ENCODE measurements at places on chromosomes 5 and 9. TPM values are rescaled to one million over a fixed set of nuclear protein-coding genes. Genes with fewer than 3 reads are reported as not detected.

- DNase-seq: no peak
Measured at GRCh38 chr5:51397996-51398395, 14.7 kb downstream of the ISL1 start.

DNA sequence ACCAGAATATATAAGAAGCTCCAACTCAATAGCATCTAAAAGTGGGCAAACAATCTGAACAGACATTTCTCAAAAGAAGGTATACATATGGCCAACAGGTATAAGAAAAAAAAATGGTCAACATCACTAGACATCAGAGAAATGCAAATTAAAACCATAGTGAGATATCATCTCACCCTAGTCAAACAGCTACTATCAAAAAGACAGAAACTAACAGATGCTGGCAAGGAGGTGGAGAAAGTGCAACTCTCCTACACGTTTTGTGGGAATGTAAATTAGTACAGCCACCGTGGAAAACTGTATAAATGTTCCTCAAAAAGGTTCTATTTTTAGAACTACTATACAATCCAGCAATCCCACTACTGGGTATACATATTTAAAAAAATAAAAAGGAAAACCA is 199.9 kb upstream of the SMC2 start:
- no peak for DNase-seq

DNA sequence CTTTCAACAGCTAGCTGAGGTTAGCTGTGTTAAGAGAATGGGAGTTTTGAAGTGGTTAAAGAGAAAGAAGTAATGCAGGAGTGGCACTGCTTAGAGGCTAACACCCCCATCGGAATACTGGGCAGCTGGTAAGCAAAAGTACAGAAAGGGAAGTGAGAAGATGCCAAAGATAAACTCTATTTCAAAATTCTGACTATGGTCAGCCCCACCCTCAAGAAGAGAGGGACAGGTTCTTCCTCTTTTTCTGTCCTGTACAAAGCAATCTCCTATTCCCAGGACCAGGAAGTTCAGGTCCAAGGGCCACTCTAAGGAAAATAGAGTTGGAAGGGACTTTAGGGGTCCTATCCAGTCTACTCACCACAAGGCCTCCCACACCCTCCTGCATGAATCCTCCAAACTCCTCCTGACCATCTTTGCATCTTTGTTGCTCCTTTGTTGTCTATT is 45.9 kb upstream of the JAK2 start:
- no peak for DNase-seq

GPX8 gene
- total RNA-seq: not detected

DNA sequence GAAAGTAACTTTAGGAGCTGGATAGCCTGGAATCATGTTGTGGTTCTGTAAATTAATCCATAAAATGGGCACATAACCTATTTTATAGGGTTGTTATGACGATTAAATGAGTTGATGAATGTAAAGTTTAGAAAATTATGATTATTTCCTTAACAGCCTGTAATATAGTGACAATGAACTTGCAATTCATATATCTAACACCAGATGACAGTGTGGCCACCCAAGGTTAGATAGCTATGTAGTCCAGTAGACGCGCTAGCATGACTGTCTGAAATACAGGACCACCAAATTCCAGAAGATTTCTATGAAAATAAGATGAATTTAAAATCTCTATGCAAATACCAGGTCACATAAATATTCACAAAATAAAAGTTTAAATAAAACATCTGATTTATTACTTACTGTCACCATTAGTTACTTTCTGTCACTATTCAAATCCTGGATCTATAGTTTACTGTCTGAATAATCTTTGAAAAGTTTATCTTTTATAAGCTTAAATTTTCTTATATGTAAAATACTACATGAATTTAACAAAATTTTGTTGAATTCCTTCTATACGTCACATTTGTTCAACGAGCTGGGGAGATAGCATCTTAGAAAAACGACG is 26.1 kb upstream of the MACIR start:
- DNase-seq: peak; percentile 20

TMEM174 gene
- not detected for total RNA-seq

- DNase-seq: no peak
Measured at GRCh38 chr5:173964506-173964905, 24.5 kb upstream of the C5orf47 start.

DNA sequence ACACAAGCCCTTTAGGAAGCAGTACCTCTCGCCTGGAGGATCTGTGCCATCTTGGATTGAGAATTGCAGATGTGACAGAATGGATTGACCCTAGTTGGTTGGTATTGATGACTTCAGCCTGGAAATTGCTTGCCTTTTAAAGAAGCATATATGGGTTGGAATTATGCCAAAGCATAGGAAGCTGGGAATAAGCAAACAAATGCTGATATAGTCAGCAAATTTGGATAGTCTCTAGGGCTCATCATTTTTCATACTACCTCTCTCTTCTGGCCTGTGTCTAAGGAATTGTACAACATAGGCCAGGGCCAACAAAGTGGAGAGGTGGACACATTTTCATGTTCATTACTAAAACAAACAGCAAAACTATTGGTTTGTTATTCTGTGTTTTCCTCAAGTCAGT is 13.2 kb downstream of the TRIM32 start:
- no peak for DNase-seq

GRCh38 chr5:33167541-33167940 is 273.2 kb upstream of the TARS1 start:
- no peak for DNase-seq

- no peak for DNase-seq
Measured at GRCh38 chr5:160513485-160513884, 91.8 kb downstream of the PTTG1 start.

GAS1 gene
- total RNA-seq: 0.51 TPM

SIL1 gene
- total RNA-seq: 17.9 TPM

LTC4S gene
- 7.2 TPM for total RNA-seq

DNA sequence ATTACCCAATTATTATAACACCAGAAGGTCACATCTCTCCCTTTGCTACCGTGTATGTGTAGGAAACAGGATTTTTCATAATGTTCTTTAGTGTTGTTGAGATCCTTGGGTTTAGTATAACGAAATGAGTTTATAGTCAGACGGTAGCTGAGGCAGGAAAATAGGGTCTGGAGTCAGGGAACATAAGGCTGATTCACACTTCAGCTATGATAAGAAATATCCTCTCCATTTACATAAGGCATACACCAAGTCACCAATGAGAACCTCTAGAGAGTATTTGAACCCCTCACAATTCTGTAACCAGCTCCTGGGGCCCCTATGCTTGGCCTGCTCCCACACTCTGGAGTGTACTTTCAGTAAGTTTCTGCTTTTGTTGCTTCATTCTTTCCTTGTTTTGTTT is 58.9 kb upstream of the ANKH start:
- no peak for DNase-seq

CEP72 gene
- total RNA-seq: 13.4 TPM

CDC20B gene
- not detected for total RNA-seq

DNA sequence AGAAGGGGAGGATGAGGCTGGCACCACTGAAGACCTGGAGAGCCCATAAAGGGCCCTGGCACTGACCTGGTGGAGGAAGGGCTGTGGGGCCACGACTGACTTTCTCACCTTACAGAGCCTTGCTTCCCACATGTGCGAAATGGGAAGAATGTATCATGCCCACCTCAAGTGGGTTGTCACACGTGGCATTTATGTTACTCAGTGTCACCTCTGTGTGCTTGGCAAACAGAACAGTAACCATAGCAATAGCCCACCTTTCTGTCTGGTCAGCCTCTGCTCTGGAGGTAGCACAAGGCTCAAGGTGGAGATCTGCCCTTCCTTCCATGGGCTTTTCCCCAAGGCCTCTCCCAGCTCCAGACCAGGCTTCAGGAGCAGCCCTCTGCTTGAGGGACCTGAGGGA is 16.7 kb downstream of the TCF7 start:
- no peak for DNase-seq

IL12B gene
- total RNA-seq: not detected

DNA sequence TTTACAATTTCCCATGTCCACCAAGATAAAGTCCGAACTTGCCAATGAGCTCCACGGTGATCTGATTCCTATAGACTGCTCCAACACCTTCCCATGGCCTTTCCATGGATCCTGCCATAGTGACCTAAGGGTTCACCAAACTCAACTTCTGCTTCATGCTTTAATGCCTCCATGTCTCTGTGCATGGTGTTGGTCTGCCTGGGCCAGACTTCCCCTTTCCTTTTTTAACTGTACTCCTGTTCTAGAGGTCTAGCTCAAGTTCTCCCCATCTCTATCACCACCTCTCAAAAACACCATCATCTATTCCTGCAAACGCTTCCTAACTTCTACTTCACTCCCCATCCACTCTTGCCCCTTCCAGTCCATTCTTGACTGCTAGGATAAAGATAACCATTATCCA is 14.8 kb upstream of the SMARCA2 start:
- DNase-seq: no peak

DNA sequence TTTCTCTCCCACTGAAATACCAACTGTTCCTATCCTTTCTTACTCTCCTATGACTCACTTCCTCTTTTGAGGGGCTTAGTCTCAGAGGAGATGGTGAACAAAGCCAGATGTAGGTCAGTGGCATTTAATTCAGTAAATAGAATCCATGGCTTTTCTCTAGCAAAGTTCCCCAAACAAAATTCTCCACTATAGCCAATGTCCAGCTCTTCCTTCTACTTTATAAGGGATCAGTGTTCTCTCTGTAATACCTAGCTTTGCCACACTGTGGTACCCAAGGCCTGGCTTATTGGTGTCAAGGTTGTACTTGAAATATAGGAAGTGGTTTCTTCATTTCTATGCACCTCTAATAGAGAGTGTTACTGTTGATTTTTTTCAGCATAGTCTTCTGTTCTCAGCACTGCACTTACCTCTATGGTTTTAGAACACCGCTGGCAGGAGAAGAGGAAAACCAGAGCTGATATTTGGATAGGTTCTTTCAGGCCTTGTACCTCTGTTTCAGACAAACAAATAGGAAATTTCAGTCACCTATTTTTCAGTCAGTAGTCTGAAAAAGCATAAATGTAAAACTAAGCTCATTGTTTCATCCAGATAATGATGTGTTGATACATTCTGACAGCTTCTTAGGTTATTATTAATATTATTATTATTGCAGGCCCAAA is 40.6 kb upstream of the ITGA2 start:
- peak; percentile 59 for DNase-seq

GRCh38 chr9:28212979-28213378 is 639.7 kb upstream of the C9orf72 start:
- DNase-seq: no peak

DNA sequence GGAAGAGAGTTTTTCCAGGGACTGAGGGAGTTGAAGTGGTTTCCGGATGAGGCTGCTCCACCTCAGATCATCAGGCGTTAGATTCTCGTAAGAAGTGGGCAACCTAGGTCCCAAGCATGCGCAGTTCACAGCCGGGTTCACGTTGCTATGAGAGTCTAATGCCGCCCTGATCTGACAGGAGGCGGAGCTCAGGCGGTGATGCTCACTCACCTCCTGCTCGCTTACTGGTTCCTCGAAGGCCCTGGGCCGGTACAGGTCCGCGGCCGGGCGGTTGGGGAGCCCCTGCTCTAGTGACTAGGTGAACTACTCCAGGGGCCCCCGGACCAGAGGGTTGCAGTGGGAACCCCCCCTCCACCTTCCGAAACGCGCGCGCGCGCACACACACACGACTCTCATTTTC is 997 bp upstream of the RNF130 start:
- DNase-seq: no peak

SIMC1 gene
- total RNA-seq: 26.9 TPM

SYNPO gene
- total RNA-seq: 0.08 TPM

DNA sequence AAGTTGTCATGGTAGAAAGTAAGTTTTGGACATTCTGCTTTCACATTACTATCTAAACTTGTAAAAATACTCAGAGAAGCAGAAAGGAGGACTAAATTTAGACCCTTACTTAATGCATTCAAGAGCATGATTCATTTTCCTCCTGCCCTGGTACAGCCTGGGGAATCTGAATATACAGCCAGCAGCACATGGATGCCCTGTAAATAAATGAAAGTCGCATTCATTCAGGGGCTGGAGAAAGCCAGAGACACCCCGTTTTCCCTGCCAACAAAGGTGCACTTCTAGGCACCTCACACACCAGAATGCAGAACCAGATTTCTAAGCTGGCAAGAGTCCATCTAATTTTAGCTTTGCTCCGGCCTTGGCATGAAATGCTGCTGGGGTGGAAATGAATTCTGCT is 172.7 kb upstream of the KLF9 start:
- DNase-seq: no peak

- peak; percentile 60 for DNase-seq
Measured at GRCh38 chr5:151222790-151223446, 974 bp downstream of the CCDC69 start.

TTC23L gene
- not detected for total RNA-seq

TAF11L8 gene
- not detected for total RNA-seq

DNA sequence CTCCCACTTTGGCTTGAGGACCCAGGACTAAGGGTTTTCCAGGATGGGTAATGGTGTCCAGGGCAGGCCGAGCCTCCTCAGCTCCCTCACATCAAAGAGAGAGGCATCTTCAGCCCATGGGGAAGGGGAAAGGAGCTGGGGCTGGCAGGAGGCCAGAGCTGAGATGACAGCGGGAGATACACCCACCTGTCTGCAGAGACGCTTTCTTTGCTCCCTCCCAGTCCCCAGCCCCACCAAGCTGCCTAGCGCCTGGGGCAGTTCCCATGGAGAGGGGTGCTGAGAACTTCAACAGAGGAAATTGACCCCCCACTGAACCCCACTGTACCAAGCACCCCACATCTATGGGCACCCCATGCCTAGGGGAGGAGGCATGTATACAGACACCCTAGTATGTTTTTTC is 10.6 kb downstream of the PCDH1 start:
- DNase-seq: no peak

RANBP3L gene
- total RNA-seq: not detected

ARHGEF37 gene
- total RNA-seq: 0.43 TPM

GRCh38 chr9:109948453-109948852 is 168.5 kb downstream of the PALM2AKAP2 start:
- DNase-seq: no peak

ANKRD18A gene
- total RNA-seq: 14.9 TPM

TGFBR1 gene
- total RNA-seq: 95.5 TPM

Data from naive thymus-derived CD4-positive, alpha-beta T cell (primary cell).